Activated naive CD8-positive, alpha-beta T cell treated with anti-CD3 and anti-CD28 coated beads for 36 hours (primary cell): ENCODE measurements at places on chromosomes 12 and 14. TPM values are rescaled to one million over a fixed set of nuclear protein-coding genes. Genes with fewer than 3 reads are reported as not detected.
A peak's percentile ranks its signal among the peaks of the same experiment; 100 is the strongest.

- no peak overlapping the region for H3K27ac ChIP-seq
- H3K27me3 ChIP-seq: no peaks in the 10 kb centered on the region
- H3K4me1 ChIP-seq: no peaks in the 10 kb centered on the region
- no peaks in the 10 kb centered on the region for H3K36me3 ChIP-seq
Observed at GRCh38 chr12:42666671-42667243, 77.2 kb upstream of the PRICKLE1 start.

DNA sequence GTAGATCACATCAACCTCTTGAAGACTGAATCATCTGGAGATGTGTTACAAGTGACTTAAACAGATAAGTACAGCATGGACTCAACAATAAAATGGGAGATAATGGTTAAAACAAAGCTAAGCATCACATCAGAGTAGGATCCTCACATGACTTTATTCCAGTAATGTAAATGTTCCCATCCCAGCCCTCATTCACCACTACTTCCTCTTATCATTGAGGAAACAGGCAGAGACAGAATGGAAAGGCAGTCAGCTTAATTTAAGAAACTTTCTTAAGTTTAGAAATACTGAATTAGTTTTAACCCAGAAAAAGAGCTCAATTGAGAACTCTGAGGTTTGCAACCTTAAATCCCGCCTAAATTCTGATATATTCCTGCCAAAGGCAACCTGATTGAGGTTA lies 1.2 kb upstream of the ALG10 start:
- DNase-seq: no peak
- H3K36me3 ChIP-seq: peaks cover under 1% of the 10 kb centered on the region
- no peak overlapping the region for H3K4me3 ChIP-seq
- H3K27me3 ChIP-seq: no peaks in the 10 kb centered on the region
- no peak overlapping the region for H3K27ac ChIP-seq

GRCh38 chr12:116067892-116068291 lies 209.6 kb downstream of the MED13L start:
- H3K4me3 ChIP-seq: no peak overlapping the region
- DNase-seq: no peak
- H3K4me1 ChIP-seq: peaks cover 24% of the 10 kb centered on the region
- no peak overlapping the region for H3K27ac ChIP-seq
- peaks cover 2% of the 10 kb centered on the region for H3K36me3 ChIP-seq

The SPX gene
- 0.31 TPM for total RNA-seq

The ERP27 gene
- total RNA-seq: 1.3 TPM

DNA sequence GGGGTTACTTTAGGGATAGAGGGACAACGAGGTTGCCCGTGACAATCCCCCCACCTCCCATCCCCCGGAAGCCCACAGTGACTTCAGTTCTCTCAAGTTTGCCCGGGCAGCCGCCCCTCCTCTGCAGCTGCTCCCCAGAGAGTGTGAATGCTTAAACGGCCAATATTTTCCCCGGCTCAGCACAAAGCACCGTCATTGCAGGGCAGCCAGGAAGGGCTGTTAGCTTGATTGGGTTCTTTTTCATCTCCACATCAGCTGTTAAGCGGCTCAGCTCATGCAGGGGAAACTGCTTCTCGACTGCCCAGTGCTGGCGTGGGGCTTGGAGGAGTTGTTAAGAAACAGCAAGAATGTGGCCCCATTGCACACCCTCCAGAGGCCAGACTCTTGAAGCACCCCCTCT lies 120.5 kb upstream of the NCOR2 start:
- H3K36me3 ChIP-seq: peaks cover 2% of the 10 kb centered on the region
- no peak overlapping the region for H3K4me3 ChIP-seq
- no peak overlapping the region for H3K27ac ChIP-seq
- peak; percentile 8 for DNase-seq
- H3K27me3 ChIP-seq: peaks cover 7% of the 10 kb centered on the region
- peaks cover 33% of the 10 kb centered on the region for H3K4me1 ChIP-seq

GRCh38 chr12:103783744-103784664 lies 57.0 kb downstream of the NT5DC3 start:
- no peaks in the 10 kb centered on the region for H3K27me3 ChIP-seq
- H3K36me3 ChIP-seq: peaks cover 14% of the 10 kb centered on the region
- no peaks in the 10 kb centered on the region for H3K4me1 ChIP-seq
- H3K27ac ChIP-seq: no peak overlapping the region
- no peak for DNase-seq
